ENCODE measurements at places on chromosomes 16 and 17.

GRCh38 chr17:82849076-82849945, 9.5 kb upstream of the ZNF750 start:
- DNase-seq, result peak; percentile 42

DNA sequence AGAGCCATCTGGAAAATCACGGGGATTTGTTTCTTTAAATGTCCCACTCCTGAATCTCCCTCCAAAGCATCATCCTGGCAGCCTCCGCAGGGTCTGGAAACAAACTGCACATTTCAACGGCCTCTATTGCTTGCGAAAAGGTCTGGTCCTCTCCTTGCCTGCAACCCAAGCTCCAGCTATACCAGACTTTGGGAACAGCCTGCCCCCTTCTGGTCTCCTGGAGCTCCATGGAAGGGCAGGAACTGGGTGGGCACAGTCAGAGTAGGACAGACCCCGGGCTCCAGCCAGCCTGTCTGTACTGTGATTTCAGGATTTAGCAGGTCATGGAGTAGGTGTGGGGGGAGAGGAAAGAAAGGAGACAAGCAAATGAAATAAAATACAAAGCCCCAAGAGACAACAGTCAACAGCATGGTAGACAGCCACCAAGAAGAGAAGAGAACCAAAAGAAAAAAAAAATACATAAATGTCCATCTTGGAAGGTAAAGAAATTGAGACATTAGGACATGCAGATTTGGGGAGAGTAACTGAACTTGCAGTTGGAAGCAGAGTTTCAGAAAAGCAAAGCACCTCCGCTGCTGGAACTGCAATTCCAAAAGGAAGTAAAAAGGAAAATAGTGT, 2.7 kb downstream of the XYLT1 start:
- DNase-seq, result peak; percentile 77

- no peak for DNase-seq
These were observed 1343.7 kb upstream of the GOT2 start for GRCh38 chr16:60077861-60078260.

GRCh38 chr17:44863061-44863918, 15.6 kb downstream of the HIGD1B start:
- no peak for DNase-seq

DNA sequence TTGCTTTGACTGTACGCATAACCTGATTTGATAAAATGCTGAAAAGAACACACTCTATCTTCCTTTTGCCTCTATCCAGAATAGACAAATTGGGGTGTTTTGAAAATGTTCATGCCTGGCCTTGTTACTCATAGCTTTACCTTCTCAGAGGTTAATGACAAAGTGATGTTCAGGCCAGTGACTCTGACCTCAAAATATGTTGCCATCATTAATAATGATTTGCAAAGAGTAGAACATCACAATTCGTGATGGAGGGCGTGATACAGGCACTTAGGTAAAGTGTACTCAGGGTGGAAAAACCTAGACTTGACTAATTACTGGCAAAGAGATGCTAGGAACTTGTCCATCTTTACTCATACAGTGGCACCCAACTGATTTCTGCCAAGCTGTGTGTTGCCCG, 656.6 kb upstream of the SOX9 start:
- no peak for DNase-seq

DNA sequence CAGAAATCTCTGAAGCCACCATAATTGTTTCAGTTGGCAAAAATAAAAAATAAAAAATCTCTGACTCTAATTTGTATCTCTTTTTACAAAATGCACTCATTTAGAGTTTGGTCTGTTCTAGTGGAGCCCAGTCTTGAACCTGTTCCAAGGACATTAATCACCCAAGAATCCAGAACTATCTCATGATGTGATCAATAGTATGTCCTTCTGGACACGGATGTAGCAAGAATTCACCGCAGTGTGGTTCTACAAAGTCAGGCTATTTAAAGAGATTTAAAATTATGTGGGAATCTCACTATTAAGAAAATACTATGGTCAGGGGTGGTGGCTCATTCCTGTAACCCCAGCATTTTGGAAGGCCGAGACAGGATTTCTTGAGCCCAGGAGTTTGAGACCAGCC, 21.8 kb upstream of the ANKFN1 start:
- DNase-seq, result no peak

- no peak for DNase-seq
These were observed 71.8 kb upstream of the MRTFB start for GRCh38 chr16:13999071-13999894.

- DNase-seq, result no peak
These were observed 82.8 kb downstream of the CNGB1 start for GRCh38 chr16:57888128-57888527.

GRCh38 chr16:1450218-1450617, 5.9 kb upstream of the CCDC154 start:
- no peak for DNase-seq

GRCh38 chr17:50052822-50053653, 2.9 kb upstream of the ITGA3 start:
- DNase-seq, result no peak

GRCh38 chr16:70574595-70575271, 51.1 kb downstream of the SF3B3 start:
- DNase-seq, result no peak

DNA sequence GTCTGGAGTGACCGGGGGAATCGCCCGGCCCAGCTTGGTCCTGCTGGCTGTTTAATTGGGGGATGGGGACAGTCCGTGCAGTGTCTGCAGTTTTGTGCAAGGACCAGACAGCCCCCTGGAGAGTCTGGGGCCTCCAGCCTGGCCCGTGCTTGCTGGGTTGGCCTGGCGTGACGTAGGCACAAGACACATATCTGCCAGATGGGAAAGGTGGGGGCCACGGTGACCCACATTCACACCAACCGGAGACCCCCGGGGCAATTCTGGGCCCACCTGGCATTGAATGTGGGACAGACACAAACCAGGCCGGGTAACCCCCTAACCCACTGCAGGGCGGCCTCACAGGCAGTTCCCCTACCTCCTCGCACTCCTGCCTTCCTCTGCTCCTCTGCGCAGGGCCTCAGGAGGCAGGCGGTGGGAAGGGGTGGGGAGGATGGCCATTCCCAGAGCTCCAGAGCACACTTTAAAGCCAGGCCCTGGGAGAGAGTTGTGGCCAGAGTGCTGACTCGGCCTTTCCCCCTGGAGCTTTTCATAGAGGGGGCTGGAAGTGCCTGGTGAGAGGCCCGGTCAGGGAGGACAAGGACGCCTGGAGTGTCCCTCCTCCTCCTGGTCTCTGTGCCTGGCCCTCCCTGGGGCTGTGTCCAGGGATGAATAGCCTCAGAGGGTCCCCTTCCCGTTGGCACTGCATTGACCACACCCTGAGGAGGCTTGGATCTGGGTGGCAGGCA, 1.5 kb downstream of the MRC2 start:
- DNase-seq, result peak; percentile 32
